Activated T-helper 2 cell treated with anti-CD3 and anti-CD28 coated beads, Interferon-gamma antibody, Interleukin-2, Interleukin-4, amounts not matched to agents 10 μg/mL and 5 μg/mL and 100 μg/mL, durations not matched to agents 14 hours and 24 hours and 36 hours (primary cell): ENCODE measurements at places on chromosomes 12 and 14. TPM values are rescaled to one million over a fixed set of nuclear protein-coding genes. Genes with fewer than 3 reads are reported as not detected.

- no peaks in the 10 kb centered on the region for H3K27me3 ChIP-seq
- H3K4me3 ChIP-seq, result peak overlapping the region; percentile 47
- peak overlapping the region; percentile 85 for H3K27ac ChIP-seq
- no peaks in the 10 kb centered on the region for H3K36me3 ChIP-seq
These were observed 11.7 kb upstream of the FLVCR2 start for GRCh38 chr14:75566752-75567151.

DNA sequence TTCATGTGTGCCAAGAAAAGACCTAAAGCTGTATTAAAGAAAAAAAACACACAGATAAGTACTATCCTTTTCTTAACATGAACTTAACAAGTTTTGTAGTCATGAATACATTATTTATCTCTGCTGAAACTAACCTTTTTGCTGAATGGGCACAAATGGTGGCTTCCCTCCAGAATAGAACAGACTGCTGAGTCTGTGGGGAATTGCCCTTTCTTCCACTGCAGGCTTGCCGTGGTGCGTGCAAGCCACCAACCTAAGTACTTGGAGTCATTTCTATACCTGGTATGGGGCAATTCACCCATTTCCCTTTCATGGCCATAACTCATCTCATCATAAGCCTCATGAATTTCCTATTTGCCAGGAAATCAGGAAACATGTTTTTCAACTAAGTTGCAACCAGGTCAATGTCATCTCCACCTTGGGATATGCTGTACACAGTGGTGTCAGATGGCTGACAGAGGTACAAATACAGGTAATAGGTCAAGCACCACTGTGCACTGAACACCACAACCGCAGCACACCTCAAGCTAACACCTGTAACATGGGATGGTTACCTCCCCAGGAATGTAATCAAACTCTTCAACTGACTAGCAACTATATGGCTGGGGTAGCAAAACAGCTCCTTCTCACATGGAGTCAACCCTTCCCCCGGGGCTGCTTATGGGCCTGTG is 49.9 kb downstream of the CATSPERB start:
- H3K27me3 ChIP-seq, result no peaks in the 10 kb centered on the region
- peaks cover 19% of the 10 kb centered on the region for H3K4me1 ChIP-seq
- no peak for DNase-seq
- peak overlapping the region; percentile 82 for H3K27ac ChIP-seq

DNA sequence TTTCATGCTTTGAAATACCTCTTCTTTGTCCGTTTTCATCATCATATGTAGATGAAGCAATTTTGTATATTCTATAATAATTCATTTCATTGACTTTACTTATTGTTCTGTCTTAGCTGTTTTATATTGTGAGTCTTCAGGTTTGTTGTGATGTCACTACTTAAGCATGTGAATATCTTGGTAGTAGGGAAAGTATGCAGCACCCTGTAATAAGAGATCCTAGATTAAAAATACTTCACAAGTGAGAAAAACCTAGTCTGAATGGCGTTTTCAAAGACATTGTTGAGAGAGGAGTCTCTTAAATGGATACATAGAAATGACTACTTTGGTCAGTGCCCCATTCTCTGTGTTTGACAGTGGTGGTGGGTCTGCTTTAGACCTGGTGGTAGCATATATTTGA is 61.4 kb downstream of the SLC16A7 start:
- no peak overlapping the region for H3K27ac ChIP-seq
- no peak overlapping the region for H3K4me3 ChIP-seq
- H3K4me1 ChIP-seq, result peaks cover 3% of the 10 kb centered on the region
- no peak for DNase-seq

DNA sequence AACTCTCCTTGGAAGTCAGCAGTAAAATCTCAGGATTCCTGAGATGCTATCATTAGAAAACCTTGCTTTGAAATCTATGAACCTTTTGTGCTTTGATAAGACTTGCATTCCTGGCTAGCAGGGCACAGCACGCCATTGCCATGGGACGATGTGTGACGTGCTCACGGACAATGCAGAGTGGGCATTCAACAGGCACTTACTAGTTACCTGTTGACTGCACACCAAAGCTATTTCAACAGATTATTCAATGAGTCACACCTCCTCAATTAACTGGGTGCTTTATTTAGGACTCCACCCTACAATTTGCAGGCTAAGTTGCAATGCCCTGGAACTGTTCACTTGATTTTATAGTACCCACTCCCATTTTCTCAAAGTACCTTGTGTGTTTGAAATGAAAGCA is 11.3 kb downstream of the NOS1 start:
- H3K4me1 ChIP-seq, result no peaks in the 10 kb centered on the region
- H3K27ac ChIP-seq, result no peak overlapping the region
- DNase-seq, result no peak
- no peaks in the 10 kb centered on the region for H3K36me3 ChIP-seq
- no peak overlapping the region for H3K4me3 ChIP-seq
- H3K27me3 ChIP-seq, result no peaks in the 10 kb centered on the region

HOXC10 gene
- total RNA-seq, result not detected in 2 replicates

GRCh38 chr14:74543771-74544438 is 50.3 kb downstream of the ISCA2 start:
- no peaks in the 10 kb centered on the region for H3K4me1 ChIP-seq
- no peak overlapping the region for H3K27ac ChIP-seq
- DNase-seq, result no peak
- no peaks in the 10 kb centered on the region for H3K27me3 ChIP-seq

GRCh38 chr12:54201001-54201794 is 12.4 kb upstream of the SMUG1 start:
- DNase-seq, result peak; percentile 53
- H3K36me3 ChIP-seq, result no peaks in the 10 kb centered on the region
- no peak overlapping the region for H3K4me3 ChIP-seq
- no peaks in the 10 kb centered on the region for H3K4me1 ChIP-seq

GRCh38 chr14:53533384-53533970 is 380.4 kb upstream of the DDHD1 start:
- no peaks in the 10 kb centered on the region for H3K36me3 ChIP-seq
- no peak overlapping the region for H3K4me3 ChIP-seq
- peaks cover 2% of the 10 kb centered on the region for H3K27me3 ChIP-seq
- H3K27ac ChIP-seq, result no peak overlapping the region
- peaks cover 3% of the 10 kb centered on the region for H3K4me1 ChIP-seq
